Fibroblast of mammary gland (primary cell): ENCODE measurements at places on chromosomes 11 and 22.
A peak's percentile ranks its signal among the peaks of the same experiment; 100 is the strongest.

DNA sequence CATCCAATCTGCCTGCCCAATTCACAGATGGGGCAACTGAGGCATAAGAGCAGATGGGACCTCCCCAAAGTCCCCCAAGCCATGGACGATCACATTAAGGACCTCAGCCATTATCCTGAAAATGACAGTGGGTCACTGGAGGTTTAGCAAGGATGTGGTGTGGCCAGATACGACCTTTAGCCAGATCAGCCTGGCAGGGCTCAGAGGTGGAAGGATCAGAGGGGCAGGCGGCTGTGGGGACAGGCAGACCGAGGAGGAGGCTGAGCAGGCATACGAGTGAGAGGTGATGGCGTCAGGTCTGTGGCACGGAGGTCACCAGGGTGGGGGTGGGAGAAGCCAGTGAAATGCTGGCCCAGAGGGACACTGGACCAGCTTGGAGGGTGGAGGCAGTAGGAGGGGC lies 14.1 kb upstream of the TMPRSS6 start:
- no peak for DNase-seq

GRCh38 chr22:31488346-31488883 lies 1.2 kb downstream of the EIF4ENIF1 start:
- no peak for DNase-seq

DNA sequence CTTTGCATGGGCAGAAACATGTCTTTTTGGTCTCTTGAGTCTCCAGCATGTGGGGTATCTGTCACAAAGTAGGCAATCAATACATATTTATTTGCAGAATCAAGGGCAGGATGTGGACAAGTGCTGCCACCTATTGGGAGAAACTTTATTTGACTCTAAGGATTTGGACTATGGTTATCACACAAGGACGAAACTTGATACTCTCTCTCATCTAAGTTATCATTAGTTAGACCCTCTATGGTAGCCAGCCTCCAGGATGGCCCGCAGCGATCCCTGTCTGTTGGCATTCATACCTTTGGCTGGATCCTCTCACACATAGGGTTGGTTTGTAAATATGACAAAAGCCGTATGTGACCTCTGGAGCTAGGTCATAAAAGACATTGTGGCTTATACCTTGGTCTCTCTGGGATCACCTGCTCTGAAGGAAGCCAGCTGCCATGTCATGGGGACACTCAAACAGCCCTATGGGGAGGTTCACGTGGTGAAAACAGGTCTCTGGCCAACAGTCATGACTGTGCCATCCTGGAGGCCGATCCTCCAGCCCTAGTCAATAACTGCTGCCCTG lies 1.1 kb upstream of the FBXO7 start:
- DNase-seq = peak; percentile 76

DNA sequence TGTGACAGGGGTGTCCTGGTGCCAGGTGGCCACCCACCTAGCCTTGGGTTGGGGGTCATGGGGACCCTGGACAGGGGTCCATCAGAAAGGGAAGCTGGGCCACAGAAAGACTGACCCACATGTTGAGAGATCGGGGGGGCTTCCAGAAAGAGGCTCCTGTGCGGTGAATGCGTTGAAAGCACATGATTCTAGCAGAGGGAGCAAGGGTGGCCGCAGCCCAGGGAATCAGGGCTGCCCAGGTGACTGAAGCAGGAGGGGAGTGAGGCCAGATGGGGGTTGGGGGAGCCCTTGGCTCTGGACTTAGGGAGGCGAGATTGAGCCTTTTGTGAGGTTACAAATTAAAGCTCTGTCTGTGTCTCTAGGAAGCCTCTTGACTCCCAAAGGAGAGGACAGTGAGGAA lies 80.7 kb downstream of the MORC2 start:
- no peak for DNase-seq

DNA sequence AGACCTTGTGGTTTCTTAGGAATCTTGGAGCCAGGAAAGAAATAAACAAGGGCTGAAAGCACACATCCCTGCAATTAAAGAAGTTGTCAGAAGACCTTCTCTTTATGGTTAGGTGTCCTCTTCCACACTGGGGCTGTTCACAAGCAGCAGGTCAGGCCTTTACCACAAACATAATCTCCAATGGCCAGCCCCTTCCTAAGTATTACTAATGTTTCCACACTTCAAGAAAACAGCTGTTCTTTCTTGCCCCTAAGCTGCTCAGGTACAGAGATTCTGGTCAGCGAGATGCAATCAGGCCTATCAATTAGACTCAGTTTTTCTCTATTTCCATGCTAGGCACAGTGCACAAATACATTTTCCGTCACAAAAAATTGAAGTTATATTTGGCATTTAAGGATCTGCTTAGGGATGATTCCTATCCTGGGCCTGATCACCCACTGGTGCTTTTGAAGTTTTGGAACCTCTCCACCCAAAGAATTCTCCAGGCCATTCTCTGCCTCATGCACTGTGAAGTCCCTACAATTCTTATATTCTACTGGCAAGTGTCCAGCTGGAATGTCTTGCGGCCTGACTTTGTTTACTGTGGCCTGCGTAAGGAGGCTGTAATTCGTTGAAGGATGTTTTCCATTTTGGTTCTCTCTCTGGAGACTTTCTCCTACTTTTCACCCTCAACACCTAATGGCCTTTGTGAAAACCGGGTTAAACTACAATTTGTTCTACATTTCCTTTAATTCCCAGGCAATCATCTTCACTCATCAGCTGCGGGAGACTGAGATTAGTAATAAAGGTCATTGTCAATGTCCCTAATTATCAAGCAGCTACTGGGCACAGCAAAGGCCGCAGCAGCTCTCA lies 5.1 kb downstream of the PRAME start:
- DNase-seq = no peak

DNA sequence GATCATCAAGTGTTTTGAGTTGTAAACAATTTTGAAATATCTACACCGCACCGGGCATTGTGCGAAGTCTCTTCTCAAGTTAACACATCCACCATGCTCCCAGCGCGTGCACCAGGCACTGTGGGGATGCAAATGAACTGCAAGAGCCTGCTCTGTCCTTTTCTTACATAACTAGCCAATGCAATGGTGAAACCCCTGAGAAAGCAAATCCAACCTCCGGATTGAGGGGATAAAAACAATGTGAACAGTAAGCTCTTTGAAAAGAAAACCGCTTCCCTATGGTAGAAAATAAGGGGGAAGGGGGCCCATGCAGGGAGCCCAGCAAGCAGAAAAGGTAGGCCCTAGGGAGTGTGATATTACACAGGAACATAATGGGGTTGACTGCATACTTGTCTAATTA lies 274.9 kb upstream of the MPPED2 start:
- no peak for DNase-seq

GRCh38 chr11:92552942-92553341 lies 328.3 kb downstream of the FAT3 start:
- peak; percentile 2 for DNase-seq

GRCh38 chr22:23790819-23791737 lies 4.3 kb downstream of the SMARCB1 start:
- DNase-seq = peak; percentile 89

GRCh38 chr11:1469287-1469910 lies 17.2 kb downstream of the MOB2 start:
- no peak for DNase-seq

GRCh38 chr11:89220684-89221339 lies 43.1 kb downstream of the TYR start:
- no peak for DNase-seq

DNA sequence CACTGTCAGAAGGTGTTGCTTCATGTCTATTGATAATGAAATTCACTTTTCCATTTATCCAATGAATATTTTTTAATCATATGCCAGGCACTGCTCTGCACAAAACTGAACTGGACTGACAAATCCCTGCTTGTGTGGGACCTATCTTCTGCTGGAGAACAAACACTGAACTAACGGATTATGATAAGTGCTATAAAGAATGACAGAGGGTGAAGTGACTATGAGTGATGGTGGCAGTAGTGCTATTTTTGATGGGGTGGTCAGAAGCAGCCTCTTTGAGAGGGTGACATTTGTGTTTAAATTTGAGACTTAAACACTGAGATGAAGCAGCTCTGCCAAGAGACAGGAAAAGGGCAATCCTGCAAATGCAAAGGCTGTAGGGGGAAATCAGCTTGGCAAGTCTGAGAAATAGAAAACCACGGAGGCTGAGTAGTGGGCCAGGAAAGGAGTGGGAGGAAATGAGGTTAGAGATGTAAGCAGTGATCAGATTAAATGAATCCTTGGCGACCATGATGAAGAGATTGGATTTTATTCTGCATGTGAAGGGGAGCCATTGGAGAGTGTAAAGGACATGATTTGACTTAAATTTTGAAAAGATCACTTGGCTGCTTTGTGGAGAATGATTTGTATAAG lies 6.0 kb downstream of the TBCEL start:
- DNase-seq = no peak
